Activated effector memory CD4-positive, alpha-beta T cell treated with anti-CD3 and anti-CD28 coated beads, Interleukin-2, amount 50 U/mL, for 16 hours (primary cell): ENCODE measurements at places on chromosomes 12 and 14.

GRCh38 chr14:104293851-104294627, 155.7 kb downstream of the KIF26A start:
- peak; percentile 37 for DNase-seq

DNA sequence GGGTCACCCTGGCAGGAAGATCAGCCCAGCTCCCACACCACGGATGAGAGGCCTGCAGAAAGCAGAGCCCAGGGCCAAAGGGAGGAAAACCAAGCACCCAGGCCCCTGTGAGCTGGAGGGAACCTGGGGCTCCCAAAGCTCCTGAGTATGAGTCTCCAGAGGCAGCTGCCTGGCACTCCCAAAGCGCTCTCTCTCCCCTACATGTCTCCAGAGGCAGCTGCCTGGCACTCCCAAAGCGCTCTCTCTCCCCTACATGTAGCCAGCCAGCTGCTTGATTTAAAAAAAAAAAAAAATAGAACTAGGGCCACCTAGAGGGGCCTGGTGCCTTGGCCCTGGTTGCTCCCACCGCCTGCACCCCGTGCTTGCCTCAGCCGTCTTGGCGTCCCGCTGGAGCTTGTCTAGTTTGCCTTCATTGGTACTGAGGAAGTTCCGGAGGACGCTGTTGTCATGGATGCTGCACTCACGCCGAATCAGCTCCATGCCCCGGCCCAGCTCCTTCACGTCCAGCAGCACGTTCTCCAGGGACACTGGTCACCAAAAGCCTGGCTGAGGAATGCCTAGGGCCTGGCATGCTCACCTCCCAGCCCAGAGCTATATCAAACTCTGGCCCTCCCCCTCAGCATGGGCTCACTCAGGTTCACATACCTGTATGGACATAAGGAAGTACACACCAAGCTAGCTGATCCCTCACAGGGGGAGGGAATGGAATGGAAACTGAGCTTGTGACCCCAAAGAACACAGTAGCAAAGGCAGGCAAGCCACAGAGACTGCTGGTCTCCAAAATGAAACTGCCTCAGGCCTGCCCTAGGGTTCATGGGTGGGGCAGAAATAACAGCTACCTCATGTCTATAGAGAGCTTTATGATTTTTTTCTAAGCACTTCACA, 24.7 kb downstream of the PRPF40B start:
- DNase-seq, result no peak

GRCh38 chr14:105464501-105464900, 10.1 kb upstream of the CRIP2 start:
- no peak for DNase-seq

- DNase-seq, result no peak
Observed at GRCh38 chr12:115993737-115994136, 283.8 kb downstream of the MED13L start.

- DNase-seq, result no peak
Observed at GRCh38 chr12:47698631-47699030, 7.2 kb downstream of the RPAP3 start.

- DNase-seq, result no peak
Observed at GRCh38 chr14:30906752-30907658, 32.6 kb downstream of the COCH start.

DNA sequence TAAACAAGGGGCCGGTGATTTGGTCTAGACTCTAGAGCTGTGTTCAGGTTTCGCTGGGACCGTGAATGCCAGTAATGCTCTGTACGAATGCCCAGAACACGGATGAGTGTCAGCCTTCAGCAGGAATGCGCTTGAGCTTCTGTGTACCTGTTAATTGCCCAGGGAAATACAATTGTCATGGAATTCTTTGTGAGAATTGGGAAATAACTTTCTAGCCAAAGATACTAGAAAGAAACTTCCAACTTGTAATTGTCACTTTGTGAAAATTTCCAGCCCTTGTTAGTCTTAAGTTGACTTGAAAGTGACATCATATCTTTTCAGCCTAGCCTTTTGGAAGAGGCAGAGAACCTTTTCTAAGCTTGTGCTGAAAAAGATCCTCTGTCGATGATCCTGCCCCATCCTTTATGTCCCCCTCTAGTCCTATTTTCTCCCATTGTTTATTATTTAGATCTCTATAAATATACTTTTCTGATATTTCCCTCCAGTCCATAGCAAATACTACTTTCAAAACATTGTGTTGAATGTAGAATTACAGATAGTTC, 2.7 kb downstream of the CHST11 start:
- DNase-seq, result no peak

DNA sequence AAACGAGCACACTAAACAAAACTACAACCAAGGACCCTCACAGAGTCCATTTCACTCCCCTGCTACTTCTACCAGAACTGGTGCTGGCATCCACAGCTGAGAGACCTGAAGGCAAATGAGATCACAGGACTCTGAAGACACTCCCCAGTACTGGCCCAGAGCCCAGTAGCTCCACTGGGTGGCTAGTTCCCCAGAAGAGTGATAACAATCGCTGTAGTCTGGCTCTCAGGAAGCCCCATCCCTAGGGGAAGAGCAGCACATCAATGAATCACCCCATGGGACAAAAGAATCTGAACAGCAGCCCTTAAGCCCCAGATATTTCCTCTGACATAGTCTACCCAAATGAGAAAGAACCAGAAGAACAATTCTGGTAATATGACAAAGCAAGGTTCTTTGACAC, 190.7 kb upstream of the BMP4 start:
- no peak for DNase-seq

GRCh38 chr14:91310606-91311283, 66.2 kb upstream of the GPR68 start:
- peak; percentile 73 for DNase-seq

GRCh38 chr12:868722-869121, 80.8 kb downstream of the RAD52 start:
- no peak for DNase-seq

DNA sequence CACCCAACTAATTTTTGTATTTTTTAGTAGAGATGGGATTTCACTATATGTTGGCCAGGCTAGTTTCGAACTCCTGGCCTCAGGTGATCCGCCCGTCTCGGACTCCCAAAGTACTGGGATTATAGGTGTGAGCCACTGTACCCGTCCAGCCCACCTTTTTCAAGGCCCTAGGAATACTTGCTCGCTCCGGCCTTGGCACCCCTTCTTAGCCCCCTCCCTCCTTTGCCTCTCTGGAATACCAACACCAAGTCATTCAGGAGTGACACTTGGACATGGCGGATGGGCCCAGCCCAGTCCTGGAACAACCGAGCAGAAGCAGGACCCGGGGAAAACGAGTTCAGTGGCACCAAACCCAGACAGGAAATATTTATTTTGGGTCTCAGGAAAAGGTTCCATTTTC, 29.1 kb downstream of the PLEKHG3 start:
- no peak for DNase-seq

DNA sequence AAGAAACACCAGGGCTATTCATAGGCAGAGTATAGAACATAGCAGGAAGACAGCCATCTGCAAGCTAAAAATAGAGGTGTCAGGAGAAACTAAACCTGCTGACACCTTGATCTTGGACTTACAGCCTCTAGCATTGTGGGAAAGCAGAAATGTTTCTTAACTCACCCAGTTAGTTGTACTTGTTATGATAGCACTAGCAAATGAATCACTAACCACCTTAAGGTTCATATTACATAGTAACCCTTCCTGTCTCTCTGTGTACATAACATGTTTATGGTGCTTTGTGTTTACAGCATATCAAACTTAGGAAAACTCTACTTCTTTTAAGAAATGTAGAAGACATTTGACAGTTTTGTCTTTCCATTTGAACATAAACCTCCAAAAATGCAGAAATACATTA, 1031.3 kb downstream of the FSCB start:
- DNase-seq, result no peak

- DNase-seq, result no peak
Observed at GRCh38 chr12:54704202-54704601, 56.0 kb upstream of the DCD start.

DNA sequence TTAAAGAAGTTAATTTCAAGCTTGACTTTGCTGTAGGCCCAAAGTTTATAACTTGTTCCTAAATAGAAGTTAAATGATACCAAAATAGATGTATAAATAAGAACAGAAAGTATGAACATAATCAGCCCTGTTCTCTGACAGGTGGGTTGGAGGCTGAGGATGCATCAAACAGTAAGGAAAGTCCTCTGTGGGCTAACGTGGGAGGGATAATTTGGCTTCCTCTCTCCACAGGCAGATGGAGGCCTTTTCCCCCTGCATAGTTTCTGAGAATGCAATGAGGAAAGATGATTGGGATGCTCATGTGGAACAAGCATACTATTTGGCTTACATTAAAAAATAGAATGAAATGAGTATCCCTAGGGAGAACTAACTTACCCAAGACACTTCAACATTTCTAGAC, 56.5 kb downstream of the GARIN6 start:
- no peak for DNase-seq

DNA sequence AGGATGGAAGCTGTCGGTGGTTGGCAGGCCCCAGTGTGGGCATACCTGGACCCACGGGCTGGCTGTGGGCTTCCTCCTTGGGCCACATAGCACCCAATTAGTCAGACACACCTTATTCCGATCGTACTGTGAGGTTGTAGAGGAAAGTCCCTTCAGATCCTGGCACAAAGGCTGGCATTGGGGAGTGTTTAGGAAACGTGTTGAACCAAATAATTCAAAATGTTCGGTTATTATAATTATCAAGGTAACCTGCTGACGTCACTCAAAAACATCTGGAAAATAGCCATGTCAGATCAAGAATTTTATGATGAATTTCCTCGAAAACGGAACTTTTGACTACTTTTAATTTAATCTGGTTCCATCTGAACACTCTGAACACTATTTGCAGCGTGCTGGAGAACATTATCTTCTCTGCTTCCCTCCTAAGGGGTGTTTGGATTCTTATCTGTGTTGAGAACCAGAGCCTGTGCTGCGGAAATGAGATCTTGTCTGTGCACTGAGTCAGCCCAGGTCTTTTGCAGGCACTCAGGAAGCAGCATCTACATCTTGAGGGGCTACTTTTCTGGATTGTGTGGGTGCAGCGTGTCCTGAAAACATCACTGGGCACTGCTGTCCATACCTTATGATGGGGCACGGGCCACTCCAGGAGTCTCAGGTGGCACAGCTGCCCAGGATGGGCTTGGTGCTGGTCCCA, 100.3 kb downstream of the SLC25A47 start:
- no peak for DNase-seq

DNA sequence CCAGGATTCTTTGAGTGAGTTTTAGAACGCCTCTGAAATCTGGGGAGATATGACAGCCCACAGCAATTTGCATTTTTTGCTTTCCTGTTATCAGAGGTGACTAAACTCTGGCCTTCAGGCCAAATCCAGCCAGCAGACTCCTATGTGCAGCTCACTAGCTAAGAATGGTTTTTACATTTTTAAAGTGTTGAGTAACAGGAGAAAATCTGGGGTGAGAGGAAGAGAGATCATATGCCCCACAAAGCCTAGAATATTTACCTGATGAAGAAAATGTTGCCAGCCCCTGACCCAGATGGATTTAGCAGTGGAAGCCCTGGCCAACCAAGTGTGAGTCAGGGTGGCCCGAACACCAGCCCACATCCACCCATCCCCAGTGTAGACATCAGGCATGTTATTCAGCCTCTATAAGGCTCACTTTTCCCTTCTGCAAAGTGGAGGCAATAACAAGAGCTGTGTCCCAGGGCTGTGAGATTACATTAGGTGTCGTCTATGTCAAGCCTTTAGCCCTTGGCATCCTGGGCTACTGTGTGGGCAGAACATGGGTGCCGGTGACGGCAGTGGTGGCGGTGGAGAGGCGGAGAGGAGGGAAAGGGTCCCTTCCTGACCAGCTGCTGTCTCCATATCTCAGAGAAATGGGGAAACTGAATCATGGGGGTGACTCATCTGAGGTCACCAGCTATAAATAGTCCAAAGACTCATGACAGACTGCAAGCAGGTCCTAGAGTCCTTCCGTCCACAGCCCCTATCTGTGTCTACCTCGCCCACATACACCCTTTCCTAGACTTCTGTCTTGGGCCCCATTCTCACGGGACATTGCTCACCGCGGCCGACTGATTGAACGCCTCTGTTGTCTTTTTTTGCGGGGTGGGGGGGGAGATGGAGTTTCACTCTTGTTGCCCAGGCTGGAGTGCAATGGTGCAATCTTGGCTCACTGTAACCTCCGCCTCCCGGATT, 32.6 kb upstream of the CD9 start:
- peak; percentile 83 for DNase-seq

GRCh38 chr14:74488786-74489397, 4.2 kb downstream of the NPC2 start:
- no peak for DNase-seq

GRCh38 chr12:111102102-111102739, 181.8 kb upstream of the MYL2 start:
- no peak for DNase-seq

DNA sequence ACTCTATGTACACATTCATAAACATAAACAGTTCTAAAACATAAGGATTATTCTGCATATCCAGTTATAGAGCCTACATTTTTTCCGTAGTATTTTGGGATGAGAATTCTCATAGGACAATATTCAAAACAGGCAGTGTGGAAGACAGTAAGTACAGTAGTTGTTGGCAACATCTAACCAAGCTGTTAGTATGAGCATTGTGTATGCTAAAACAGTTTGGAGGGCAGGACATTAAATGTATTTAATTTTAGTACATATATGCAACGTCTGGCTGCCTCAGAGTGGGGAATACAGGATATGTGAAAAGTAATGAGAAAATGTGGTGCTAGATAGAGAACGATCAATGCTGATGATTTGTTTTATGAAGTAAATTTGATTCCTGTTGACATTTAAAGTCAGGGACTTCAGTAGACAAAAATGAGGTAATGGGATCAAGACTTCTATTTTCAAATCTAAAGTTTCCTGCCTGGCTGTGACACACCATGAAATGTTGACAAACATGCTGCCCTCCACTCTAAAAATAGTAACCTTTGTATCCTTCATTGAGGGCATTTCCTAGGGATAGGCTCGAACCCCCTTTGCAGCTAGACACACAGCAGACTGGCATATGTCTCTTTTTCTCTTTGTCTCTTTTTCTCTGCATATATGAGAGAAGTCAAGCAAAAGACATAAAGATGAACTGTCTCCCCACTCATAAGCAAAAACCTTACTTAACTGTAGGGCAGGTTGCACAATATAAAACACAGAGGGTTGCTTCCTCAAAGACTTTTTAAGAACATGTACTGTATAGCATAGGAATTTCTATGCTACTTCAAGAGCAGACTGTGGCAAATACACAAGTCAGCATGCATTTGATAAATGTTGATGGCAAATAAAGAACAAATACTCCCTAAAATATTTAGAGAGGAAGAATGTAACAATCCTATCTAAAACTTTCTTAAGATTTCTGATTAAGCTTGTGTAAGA, 75.5 kb upstream of the GTF2A1 start:
- no peak for DNase-seq

GRCh38 chr14:68784226-68784910, 8.5 kb downstream of the ZFP36L1 start:
- no peak for DNase-seq

GRCh38 chr14:96589577-96589976, 87.4 kb downstream of the PAPOLA start:
- no peak for DNase-seq

GRCh38 chr14:72830786-72831594, 62.9 kb downstream of the DPF3 start:
- DNase-seq, result no peak

DNA sequence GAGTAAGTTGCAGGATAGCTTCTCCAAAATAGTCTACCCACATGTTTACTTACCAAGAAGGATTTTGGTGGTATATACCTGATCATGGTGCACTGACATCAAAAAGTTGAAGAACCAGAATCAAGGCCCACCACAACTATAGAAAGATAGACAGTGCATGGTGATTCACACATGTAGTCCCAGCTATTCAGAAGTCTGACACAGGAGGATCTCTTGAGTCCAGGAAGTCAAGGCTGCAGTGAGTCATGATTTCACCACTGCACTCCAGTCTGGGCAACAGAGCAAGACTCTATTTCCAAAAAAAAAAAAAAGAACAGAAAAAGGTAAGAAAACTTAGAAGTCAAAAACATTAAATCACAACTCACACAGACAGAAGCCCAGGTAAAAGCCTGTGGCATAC, 422.2 kb upstream of the FOXG1 start:
- DNase-seq, result no peak
